ENCODE measurements at places on chromosomes 3 and 15. TPM values are rescaled to one million over a fixed set of nuclear protein-coding genes. Genes with fewer than 3 reads are reported as not detected.

GRCh38 chr15:49645941-49646340, 25.1 kb downstream of the DTWD1 start:
- peaks cover 6% of the 10 kb centered on the region for H3K36me3 ChIP-seq
- no peaks in the 10 kb centered on the region for H3K27me3 ChIP-seq
- H3K4me3 ChIP-seq = no peak overlapping the region

DNA sequence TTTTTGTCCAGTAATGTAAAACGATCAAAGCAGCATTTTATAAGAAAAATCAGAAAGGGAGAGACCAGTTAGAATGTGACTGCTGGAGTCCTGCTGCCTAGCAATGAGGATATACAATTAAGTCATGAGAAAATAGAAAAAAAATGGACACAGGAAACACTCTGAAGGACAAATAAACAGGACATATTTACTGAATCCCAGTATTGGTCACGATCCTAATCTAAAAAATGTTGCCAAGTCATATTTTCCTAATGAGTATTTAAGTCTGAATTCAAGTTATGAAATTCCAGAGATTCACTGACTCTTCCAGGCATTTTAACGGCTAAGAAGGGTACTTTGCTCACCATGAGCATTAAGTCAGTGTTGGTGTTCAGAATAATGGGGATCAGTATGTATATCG, 154.3 kb upstream of the CCDC54 start:
- peaks cover 8% of the 10 kb centered on the region for H3K27me3 ChIP-seq
- no peak for DNase-seq
- no peaks in the 10 kb centered on the region for H3K36me3 ChIP-seq

GCSAM gene
- total RNA-seq = 11.8 TPM

SERINC4 gene
- not detected for total RNA-seq

AGBL1 gene
- total RNA-seq = not detected
